ENCODE measurements at places on chromosomes 5 and 9.

DNA sequence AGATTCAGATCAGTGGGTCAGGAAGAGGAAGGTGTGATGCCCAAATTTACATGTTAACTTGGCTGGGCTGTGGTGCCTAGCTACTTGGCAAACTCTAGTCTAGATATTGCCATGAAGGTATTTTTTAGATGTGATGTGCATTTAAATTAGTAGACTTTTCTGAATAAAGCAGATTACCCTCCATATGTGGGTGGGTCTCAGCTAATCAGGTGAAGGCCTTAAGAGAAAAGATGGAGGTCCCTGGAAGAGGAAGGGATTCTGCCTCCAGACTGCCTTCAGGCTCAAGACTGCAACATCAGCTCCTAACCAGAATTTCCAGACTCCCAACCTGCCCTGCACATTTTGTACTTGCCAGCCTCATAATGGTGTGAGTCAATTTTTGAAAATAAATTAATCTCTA is 115.8 kb downstream of the CEMIP2 start:
- DNase-seq = no peak

DNA sequence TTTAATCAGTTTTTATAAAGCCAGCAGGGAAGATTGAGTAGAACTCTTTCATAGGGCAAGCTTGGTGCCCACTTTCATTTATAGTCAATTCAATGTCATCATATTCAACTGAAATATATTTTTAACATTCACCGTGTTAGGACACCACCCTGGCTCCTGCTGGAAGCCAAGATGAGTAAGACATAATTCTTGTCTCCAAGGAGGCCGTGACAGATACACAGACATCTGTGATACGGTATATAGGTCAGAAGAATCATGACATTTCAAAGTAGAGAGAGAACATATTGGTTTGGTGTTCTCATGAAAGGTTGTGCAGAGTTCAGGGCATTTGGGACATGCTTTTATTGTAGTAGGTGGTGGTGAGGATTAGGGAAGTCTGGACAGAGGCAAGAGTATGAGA is 120.1 kb downstream of the CMYA5 start:
- DNase-seq = no peak

GRCh38 chr9:9998491-9999287 is 614.1 kb downstream of the PTPRD start:
- no peak for DNase-seq

- DNase-seq = no peak
These were observed 540.6 kb downstream of the EBF1 start for GRCh38 chr5:158559066-158559465.

DNA sequence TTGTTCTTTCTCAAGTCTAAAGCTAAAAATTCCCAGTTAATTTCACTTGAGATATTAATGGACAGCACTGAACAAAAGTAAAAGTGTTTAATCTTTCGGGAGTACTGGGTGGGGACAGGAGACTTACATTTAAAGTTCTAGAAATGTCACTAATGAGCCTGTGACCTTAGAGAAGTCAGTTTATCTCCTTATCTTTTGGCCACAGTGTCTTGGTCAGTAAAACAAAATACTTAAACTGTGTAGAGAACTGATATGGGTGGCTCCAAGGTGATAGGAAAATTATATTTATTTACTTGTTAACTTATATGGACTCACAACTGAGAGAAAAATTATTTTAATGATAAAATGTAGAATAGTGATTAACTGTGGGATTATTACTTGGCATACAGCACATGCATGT is 8.9 kb downstream of the IPO11 start:
- no peak for DNase-seq

- no peak for DNase-seq
These were observed 229.5 kb downstream of the AP3B1 start for GRCh38 chr5:78064941-78065472.

DNA sequence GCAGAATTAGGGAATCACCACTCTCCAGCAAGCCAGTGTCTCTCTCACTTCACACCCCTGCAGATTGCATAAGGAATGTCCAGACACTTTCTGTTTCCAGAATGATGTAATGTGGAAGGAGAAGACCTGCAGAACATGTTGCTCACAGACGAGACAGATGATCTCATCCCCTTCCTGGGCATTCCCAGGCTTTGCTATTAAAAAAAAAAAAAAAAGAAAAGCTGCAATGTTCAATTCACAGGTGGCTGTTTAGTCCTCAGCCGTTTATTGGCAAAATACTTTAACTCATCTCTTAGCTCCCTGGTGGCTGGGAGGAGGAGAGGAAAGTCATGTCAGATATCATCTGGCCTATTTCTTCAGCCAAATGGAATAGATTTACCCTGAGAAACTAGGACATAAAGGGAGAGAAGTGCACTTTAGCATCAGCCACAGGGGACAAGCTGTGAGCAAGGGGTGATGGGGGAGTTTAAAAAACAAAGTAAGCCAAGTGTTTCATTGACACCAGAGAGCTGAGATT is 95.9 kb upstream of the TNC start:
- no peak for DNase-seq

DNA sequence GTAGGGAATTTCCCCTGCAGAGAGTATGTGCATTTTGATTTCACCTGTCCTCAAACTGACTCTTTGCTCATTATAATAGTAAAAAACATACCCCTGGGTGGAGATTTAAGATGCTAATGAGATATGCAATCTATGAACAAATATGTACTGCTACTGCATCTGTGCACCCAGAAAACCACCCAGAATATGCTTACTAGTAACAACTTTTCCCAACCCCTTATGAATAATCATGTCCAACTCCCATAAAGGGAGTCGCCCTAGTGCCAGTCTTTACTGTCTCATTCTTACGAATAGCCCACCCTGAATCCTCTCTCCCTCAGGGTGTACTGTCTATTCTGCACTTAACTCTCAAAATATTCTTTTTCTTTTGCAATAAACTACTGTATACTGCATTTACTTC is 39.0 kb upstream of the ZFP37 start:
- DNase-seq = no peak

DNA sequence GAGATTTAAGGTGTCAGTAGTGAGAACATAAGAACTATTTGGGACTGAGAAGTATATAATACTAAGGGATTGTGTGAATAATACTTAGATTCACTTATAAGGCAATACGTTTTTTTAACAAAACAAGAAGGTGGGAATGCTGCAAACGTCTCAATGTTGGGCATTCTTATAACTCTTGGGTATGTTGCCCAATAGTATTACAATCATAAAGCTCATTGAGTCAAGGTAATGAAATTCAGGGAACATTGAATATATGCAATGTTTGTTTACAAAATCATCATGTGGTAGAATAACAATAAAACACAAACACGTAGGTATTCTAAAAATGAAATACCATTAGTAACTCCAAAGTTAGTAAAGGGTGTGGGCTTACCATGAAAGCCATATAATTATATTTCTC is 400.7 kb downstream of the KIAA0825 start:
- no peak for DNase-seq

DNA sequence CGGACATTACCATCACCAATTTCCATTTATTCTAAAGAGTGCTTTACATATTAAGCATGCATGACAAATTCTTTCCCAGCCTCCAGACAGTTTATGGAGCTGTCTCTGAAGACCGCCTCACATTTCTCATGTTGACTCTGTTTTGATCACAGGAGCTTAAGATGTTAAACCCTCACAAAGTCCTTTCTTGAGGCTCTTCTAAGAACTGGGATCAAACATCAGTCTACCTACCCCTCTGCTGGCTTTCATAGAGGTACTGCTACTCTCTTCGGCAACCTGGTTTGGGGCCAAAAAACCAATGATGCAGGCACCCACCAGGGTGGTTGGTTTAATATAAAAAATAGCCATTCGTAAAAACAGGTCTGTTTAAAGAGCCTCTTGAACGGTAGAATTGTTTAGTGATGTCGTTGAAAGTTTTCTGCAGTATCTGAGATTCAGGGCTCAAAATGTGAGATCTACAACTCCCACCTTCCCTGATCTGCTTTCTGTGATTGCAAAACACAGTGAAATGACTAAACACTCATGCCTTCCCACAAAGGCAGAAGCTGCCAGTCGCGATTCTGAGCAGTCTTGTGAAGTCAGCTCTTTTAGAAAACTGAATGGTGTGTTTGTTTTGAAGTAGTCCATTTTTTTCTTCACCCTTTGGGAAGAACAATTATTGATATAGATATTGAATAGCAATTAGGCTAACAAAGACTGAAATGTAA is 3.5 kb downstream of the RXFP3 start:
- no peak for DNase-seq

GRCh38 chr9:133372144-133372543 is 3.7 kb downstream of the SURF4 start:
- no peak for DNase-seq

DNA sequence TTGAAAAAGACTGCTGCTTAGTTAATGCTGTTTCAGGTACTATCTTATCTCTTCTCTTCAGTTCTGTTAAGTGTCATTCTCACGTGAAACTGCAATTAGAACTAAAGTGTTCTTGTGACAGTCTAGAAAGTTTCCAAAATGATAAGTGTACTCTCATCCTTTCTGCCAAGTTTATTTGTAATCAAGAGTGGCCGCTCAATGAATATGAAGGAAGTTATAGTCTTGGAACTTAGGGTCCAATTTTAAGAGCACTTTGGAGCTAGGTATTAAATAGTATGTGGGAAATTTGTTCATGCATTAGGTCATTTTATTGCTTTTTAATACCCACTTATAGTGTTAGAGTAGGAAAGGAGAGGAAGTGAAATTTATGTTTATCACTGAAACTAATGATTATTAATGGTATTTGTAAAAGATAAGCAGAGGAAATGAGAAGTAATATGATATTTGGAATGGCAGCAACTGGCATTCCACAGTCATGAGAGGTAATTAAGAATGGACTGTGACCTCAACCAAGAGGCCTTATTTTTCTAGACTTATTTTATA is 20.4 kb downstream of the XRCC4 start:
- no peak for DNase-seq

- no peak for DNase-seq
These were observed 8.8 kb downstream of the VDAC1 start for GRCh38 chr5:133995883-133996563.

- no peak for DNase-seq
These were observed 223.5 kb upstream of the MEF2C start for GRCh38 chr5:89106480-89106879.

- DNase-seq = no peak
These were observed 31.0 kb upstream of the GARNL3 start for GRCh38 chr9:127233550-127233949.

DNA sequence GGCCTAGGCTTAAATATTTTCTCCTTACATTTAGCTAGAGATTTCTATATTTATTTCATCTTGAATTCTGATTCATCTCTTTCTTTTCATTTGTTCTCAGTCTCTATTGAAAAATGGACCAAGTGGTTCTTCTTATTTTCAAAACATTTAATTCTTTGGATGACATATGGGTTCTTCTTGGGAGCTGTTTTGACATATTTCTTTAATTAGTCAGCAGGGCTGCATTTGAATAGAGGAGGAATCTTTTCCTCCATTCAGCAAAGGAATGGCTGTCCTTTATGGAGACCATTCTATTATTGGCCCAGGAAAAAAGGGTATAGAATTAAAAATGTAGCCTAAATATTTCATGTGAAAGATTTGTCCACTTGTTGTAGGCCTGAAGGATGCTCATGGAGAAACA is 109.9 kb downstream of the RPS23 start:
- no peak for DNase-seq

GRCh38 chr9:113289091-113289490 is 13.6 kb downstream of the PRPF4 start:
- DNase-seq = no peak

DNA sequence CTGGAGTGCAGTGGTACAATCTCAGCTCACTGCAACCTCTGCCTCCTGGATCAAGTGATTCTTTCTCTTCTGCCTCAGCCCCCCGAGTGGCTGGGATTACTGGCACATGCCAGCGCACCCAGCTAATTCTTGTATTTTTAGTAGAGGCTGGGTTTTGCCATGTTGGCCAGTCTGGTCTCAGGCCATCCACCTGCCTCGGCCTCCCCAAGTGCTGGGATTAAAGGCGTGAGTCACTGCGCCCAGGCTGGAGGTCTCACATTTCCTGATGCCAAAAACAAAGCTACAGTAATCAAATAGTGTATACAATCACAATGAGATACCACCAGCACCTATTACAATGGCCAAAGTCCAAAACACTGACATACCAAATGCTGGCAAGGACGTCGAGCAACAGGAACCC is 51.1 kb downstream of the TTLL11 start:
- no peak for DNase-seq

DNA sequence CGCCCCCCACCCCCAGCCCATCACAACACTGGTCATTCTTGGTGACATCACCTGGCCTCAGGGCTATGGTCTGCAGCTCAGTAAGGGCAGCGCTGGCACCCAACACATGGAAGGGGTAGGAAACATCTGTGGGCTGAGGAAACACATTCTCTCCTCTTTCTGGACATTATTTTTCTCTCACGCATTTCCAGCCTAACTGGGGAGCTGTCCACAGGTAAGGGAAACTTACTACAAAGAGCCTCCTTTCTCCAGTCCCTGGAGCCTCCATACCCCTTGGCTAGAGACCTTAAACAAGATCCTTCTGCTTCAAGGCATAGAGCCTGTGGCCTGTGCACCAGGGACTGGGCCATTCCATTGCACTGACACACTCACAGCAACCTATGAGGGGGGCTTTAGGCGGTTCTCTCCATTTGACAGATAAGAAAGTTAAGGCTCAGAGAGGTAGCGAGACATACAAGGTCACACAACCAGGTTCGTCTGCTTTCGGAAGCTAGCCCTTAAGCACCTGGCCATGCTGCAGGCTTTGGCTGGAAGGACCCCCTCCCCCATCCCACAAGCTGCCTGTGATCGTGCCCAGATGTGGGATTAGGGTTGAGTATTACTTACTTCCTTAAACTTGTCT is 40.7 kb downstream of the CXXC5 start:
- no peak for DNase-seq

DNA sequence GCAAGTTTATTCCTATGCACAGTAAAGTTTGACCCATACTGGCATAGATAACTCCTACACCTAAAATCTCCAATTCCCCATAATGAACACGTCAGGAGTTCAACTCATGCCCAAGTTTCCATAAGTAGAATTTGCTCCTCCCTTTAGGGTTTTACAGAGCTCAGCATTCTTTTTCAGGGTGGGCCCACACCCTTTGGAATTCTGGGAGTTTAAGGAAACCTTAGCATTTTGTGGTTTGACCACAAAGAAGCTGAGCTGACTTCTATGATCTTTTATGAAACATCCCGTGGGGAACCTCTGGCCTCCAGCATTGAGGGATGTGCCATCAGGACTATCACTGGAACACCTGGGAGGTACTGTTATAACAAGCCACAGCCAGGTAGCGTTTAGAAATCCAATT is 220.6 kb upstream of the MAP3K1 start:
- no peak for DNase-seq

DNA sequence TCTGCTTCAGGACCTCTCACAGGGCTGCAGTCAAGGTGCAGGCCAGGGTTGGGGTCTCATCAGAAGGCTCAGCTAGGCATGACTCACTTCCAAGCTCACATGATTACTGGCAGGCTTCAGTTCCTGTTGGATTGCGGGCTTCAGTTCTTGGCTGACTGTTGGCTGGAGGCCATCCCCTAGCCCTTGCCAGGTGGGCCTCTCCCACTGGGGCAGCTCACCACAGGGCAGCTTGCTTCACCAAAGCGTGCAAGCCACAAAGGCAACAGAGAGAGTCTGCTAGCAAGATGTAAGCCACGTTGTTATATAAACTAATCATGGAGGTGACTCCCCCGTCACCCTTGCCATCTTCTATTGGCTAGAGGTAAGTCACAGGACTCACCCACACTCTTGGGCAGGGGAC is 14.4 kb downstream of the CPLX2 start:
- DNase-seq = no peak
